GM23248 (cell line): ENCODE measurements at places on chromosomes 2 and 18. TPM values are rescaled to one million over a fixed set of nuclear protein-coding genes. Genes with fewer than 3 reads are reported as not detected.

SNED1 gene
- polyA plus RNA-seq = 6.1 and 7.7 TPM in 2 replicates

- DNase-seq = peak; percentile 21
Measured at GRCh38 chr2:226187156-226187555, 612.5 kb downstream of the IRS1 start.

LAMA3 gene
- polyA plus RNA-seq = 0.46 and 0.93 TPM in 2 replicates

ADD2 gene
- polyA plus RNA-seq = not detected in 2 replicates

ONECUT2 gene
- polyA plus RNA-seq = 0.01 TPM in 2 replicates

DNA sequence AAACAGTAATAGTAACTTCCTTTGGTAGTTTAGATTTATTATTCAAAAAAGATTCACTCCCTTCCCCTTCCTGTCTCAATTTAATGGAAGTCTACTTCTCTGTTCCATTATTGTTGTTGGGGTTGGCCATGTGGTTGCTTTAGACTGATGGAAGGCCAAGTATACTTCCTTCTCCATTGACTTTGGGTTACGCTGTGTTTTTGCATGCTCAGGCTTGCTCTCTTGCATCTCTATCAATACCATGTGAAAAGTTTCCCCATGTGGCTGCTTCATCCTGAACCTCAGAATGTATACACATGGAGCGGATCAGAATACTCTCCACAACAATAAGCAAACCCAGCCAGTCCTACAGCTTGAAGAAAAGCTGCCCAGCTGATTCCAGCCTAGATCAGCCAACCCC is 20.3 kb downstream of the CFAP210 start:
- no peak for DNase-seq

GRCh38 chr18:52216666-52217065 is 123.3 kb upstream of the DCC start:
- no peak for DNase-seq
